GM20000 (cell line): ENCODE measurements at places on chromosomes 5 and 9.

GRCh38 chr5:177220576-177220975 lies 82.9 kb downstream of the RAB24 start:
- no peak for DNase-seq

GRCh38 chr5:107878661-107879060 lies 207.9 kb upstream of the EFNA5 start:
- no peak for DNase-seq

DNA sequence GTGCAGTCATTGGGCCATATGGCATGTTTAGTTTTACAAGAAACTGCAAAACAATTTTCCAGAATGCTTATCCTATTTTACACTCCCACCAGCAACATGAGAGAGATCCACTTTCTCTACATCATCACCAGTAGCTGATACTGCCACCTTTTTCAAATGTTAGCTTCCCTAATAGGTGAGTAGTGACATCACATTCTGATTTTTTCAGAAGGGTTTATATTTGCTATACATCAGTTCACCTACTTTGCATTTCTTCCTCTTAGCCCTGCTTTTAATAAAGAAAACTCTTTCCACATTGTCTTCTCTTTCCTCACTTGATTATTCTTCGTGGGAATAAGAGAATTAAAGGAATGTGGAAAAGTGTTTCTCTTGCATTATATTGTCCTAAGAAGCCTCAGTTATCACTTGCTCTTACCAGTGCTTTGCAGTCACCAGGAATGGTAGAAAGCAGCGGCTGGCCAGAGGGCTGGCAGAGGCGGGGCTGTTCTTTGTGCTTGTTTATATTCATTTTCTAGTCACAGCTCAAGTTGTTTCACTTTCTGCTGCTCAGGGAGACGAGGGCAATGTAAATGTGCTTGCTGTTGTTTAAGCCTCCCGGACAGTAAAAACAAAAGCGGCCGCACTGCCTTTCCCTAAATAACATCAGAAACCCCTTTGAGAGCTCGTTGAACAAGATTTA lies 164.8 kb downstream of the HSD17B3 start:
- peak; percentile 84 for DNase-seq

GRCh38 chr5:143142596-143143435 lies 260.7 kb downstream of the NR3C1 start:
- no peak for DNase-seq

DNA sequence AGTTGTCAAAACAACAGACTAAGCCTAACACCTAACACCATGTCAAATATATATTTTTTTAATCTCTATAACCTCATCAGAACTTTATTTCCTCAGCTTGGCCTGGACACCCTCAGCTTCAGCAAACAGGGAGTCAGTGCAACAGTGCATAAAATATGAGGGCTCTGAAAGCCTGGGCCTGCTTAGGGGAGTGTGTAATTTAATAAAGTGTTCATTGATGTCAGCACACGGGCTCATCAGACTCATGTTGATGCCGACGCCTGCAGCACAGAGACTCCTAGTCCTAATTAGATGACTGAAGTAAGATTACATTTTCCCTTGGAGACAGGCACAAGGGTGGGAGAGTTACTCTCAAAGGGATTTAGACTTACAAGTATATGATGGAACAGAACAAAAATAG lies 37.8 kb downstream of the CDH10 start:
- DNase-seq, result no peak
